ENCODE measurements at places on chromosomes 13 and 19.

- no peak for DNase-seq
Measured at GRCh38 chr19:3977242-3978143, 6.6 kb upstream of the DAPK3 start.

GRCh38 chr19:1156305-1156801 is 17.7 kb downstream of the SBNO2 start:
- DNase-seq = no peak

GRCh38 chr13:111540486-111540885 is 220.0 kb downstream of the TEX29 start:
- no peak for DNase-seq

DNA sequence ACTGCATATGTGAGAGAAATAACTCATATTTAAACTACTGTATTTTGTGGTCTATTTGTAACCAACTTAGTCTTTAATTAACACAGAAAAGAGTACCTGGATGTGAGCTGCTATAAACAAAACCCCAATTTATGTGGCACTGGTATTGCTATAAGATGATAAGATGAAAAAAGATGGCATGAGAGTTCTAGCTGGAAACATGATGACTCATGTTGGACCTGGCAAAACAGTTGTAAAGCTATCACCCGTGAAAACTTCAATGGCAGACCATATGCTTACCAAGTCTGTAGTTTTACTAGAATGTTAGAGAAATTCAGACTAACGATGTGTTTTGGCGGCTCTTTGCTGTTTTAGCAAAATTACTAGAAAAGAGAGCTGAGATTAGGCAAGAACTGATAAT is 69.6 kb upstream of the PCDH9 start:
- no peak for DNase-seq

GRCh38 chr13:52726258-52726657 is 13.4 kb downstream of the CNMD start:
- no peak for DNase-seq

DNA sequence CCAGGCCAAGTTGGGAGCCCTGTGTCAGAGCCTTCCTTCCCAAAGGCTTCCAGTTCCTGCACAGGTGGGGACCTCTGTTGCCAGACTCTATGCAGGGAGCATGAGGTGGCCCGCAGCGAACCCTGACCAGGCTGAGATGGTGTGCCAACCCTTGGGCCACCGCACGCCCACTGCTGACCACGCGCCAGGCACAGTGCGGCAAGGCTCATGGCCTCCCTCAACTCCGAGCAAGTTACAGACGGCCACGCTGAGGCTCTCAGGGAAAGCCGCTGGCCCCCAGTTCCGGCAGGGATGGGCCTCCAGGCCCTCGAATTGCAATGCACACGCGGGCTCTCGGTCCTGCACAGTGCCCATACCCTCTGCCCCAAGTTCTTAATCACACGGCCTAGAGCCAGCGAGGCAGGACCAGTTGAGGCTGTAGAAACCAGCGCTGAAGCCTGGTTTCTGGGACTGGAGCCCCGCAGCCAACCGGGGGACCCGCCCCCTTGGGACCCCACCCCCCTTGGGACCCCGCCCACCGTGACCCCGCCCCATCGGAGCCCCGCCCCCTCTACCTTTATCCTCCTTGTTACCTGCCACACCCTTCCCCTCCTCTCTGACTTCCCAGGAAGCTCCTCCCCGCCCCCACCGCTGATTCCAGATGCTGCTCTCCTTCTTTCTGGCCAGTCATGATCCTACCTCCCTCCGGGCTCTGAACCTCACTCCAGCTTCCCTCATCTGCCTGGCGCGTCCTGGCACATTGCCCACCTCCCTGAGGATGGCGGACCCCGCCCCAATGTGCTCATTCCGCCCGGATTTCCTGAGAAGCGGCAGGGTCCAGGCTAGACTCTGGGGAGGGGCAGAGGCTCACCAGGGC is 6.0 kb downstream of the PEX11G start:
- no peak for DNase-seq

DNA sequence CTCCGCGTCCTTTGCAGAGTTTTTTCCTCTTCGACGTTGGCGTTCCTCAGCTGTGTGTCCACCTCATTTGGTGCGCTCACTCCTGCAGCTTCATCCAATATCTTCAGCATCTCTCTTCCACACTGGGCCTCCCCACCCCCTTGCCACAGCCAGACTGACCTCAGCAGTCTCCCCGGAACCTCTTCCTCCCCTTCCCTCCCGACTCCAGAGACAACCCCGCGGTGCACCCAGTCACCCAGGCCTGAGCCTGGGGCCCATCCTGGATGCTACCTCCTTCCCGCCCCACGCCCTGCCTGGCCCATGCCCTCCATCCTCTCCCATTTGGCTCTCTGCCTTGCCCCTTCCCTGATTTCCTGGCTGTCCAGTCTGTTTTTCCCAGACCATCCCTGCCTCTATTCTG is 8.1 kb upstream of the C5AR2 start:
- no peak for DNase-seq

DNA sequence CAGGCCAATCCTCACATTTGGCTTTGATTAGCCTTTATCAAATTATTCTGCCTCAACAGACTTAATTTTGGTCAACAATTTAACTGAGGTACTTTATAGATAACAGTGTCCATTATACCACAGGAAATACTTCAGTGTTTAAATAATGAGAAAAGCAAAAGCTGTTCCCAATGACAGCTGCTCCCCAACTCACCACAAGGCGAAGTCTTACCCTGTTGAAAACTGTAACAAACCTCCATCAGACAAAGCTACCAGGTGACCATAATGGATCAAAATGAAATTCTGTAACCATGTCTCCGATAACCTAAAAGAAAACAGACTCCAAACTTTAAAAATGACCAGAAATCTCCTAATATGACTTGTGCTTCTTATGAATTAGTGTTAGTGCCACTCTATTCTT is 50.3 kb downstream of the ZNF44 start:
- DNase-seq = no peak

DNA sequence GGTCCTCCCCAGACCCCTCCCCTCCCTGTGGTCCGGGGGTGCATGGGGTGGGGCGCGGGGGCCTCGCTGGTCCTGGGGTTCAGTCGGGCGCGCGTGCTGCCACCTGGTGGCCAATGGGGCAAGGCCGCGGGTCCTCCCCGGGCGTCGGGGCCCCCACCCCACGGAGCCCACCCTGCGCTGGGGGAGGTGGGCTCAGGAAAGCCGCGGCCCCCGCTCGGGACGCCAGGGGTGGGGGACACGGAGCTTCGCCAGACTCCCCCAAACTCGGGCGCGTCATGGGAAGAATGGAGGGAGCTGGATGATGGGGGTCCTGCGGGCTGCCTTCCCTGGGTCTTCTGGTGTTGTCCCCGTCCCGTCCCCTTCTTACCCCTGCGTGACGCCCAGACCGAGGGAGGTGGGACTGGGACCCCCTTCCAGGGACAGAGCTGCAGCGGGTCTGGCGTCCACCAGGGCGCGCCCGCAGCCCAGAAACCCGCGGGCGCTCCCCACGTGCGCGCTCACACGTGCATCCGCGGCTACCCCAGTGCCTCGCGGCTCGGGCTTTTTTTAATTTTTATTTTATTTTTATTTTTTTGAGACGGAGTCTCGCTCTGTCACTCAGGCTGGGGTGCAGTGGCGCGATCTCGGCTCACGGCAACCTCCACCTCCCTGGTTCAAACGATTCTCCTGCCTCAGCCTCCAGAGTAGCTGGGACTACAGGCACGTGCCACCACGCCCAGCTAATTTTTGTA is 19.8 kb upstream of the TCF3 start:
- DNase-seq = peak; percentile 76

DNA sequence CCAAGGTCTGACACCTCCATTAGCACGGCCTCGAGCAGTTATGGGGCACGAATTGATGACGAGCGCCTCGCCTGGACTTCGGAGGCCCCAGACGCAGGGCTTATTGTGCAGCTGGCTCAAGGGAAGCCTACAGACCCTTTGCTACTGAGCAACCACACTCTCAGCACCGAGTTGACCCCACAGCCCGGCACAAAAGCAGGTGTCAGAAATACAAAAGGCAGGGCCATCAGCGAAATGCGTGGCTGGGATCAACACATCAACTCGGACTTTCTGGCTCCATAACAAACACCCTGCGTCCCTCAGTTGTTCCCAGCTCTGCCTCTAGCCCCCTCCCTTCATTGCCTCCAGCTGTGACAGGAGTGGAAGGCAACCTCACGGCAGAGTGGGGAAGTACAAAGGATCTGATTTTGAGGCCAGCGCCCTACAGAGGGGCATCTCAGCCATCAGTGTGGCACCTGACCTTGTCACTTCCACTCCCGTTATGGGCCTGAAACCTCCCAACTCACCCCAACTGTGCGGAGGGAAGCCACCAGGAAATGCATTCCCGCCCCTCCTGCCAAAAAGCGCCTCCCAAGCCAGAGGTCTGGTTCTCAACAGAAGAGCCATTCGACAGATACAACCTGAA is 18.0 kb downstream of the PEPD start:
- no peak for DNase-seq

DNA sequence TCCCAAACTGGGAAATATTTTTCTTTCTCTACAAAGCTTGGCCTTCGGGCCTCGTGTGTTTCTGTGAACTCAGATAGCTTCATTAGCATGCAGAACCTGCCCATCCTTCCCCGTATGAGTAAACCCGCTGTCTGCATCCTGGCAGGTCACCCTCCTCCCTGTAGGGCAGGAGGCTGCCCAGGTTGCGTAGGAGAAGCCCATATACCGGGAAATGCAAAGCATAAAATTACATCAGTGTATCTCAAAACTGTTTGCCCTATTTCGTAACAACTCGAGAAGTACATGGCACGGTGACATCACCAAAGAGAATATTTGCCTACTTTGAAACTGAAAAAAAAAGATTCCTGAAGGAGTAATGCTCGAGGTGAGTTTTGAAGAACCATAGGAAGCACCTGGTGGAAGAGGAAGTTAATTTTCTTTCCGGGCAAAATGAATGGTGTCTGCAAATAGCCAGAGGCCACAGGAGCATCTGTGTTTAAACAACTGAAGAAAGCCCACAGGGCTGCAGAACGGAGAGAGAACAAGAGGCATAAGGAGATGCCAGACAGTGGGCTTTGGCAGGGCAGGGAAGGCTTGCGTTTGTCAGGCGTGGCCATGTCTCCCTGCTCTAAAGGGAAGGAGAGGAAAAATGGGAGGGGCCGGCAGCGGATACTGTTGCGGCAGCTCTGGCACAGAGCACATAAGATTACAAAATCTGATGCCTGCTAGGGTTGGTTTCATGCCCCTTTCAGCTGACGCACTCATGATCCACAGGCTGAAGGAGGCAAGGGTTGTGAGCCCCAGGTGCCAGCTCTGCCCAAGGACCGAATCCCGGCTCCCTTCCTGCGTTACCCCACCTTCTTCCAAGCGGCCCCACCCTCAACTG is 81.4 kb downstream of the IRS2 start:
- DNase-seq = no peak
